Fibroblast of the aortic adventitia (primary cell): ENCODE measurements at places on chromosomes 7 and 10. TPM values are rescaled to one million over a fixed set of nuclear protein-coding genes. Genes with fewer than 3 reads are reported as not detected.

DNA sequence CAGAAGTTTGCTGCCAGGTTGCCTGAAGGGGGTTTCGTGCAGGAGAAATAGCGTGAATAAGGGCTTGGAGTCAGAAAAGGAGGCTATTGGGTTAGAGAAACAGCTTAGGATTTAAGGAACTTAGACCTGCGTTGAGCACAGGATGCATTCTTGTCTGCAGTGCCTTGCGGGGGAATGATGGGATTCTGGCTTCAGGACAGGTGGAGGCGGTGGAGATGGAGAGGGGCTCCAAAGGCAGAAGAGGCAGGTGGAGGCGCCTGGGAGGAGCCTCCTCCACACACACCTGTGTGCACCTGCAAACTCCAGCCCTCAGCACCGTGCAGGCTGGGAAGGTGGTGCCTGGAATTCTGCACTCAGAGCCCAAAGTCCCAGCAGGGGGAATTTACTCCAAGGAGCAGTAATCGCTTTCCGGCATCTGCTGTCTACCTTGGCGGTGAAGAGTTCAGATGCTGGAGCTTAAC is 1.8 kb downstream of the CLIP2 start:
- DNase-seq: no peak

The RBP3 gene
- total RNA-seq: not detected in 2 replicates

GRCh38 chr7:88664630-88665233 is 94.8 kb upstream of the ZNF804B start:
- no peak for DNase-seq

- no peak for DNase-seq
These were observed 19.0 kb downstream of the ADCYAP1R1 start for GRCh38 chr7:31070991-31071644.

DNA sequence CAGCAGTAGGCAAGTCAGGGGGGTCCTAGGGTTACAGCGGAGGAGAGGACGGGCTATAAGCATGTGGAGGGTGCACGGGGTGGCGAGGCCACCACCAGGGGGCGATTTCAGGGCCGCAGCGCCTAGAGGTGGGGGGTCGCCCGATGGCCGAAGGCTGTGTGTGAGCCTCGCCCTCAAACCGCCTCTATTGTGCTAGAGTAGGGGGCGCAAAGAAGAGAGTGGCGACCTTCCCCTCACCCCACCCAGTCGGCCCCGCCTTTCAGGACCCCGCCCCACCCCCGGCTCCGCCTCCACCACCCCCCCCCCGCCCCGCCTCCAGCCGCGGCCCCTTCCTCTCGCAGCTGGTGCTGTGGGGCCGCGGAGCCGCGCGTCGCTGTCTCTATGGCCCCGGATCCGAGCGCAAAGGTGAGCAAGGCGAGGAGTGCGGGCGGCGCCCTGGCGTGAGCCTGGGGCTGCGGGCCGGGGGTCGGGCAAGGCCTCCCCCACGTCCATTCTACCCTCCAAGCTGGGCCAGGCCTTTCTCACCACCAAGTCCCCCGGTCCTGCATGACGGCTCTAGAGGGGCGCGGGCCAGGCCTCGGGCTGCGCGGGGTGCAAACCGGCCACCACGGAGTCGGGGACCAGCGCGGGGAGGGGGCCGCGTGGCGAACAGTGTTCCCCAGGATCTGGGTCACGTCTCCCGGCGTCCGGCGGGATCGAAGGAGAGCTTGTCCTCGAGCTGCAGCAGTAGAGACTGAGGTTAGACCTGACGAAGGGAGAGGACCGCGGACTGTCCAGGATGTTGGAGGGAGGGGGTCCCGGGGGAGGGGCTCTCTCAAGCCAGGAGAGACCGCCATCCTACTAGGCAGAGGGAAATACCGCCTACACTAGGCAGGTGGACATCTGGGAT is at the start of gene SEMA4G:
SEMA4G (plus strand) TSS at position 318 of the 889 bp plus-strand sequence. CDS start 3,409 bp downstream, outside the sequence.
- DNase-seq: peak; percentile 31

DNA sequence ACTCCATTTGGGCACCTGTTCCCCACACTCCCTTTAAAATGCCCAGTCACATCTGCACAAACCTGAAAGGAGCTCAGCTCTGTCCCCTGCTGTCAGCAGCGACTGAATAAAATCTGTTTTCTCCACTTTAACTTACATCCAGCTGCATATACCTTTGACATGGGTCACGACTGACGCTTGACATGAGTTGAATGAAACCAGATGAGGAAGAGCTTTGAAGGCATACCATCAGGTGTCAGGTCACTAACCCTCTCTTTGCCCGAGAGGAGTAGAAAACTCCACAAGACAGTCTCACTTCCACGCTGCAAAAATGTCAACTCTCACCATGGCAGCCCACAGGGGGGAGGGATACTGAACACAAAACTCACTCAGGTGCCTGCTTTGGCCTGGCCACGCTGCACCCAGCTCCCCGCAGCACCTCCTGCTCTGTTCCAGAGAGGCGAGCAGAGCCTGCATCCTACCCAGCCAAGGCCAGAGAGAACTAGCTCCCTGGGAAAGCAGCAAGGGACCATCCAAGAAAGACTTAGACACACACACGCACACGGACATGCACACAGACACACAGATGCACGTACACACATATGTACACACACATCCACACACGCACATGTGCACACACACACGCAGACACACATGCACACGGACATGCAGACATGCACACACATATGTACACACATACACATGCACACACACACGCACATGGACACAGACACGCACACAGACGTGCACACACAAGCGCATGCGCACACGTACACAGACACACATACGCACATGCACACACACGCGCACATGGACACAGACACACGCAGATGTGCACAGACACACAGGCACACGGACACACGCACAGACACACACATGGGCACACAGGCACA is 191.0 kb downstream of the MAD1L1 start:
- no peak for DNase-seq

DNA sequence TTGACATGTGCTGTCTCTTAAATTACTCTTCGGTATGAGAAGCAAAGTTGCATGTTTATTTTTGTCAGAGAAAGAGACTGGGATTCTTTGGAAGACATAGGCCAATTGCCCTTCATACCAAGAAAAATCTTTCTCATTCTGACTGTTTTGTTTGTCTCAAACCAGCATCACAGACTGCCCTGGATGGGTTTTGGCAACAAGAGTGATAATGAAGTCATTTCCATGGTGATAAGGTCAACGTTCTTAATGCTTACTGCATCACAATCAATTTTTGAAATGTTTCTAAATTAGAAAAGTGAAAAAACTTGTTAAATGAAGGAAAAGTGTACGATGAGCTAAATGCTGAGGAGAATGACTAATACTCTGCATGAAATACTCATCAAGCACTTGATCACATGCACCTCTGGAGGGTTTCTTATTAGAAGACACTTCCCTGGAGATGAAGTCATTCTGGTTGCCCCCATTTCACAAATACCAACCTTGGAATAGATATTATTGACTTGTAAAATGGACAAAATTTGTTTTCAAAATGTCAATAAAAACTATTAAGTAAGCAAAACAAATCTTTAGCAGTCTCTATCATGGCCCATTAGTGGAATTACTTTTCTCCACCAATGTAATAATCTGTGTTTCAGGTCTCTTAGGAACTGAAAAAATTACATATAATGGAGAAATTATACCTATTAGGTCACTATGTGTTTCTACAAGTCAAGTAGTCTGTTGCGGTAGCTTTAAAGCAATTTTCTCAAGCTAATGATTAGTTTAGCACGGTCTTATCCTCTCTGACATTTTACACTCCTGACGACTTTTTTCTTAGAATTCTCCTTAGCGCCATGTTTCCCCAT is 19.9 kb upstream of the SEC61G start:
- no peak for DNase-seq

GRCh38 chr7:26508917-26509316 is 217.3 kb downstream of the SNX10 start:
- no peak for DNase-seq

DNA sequence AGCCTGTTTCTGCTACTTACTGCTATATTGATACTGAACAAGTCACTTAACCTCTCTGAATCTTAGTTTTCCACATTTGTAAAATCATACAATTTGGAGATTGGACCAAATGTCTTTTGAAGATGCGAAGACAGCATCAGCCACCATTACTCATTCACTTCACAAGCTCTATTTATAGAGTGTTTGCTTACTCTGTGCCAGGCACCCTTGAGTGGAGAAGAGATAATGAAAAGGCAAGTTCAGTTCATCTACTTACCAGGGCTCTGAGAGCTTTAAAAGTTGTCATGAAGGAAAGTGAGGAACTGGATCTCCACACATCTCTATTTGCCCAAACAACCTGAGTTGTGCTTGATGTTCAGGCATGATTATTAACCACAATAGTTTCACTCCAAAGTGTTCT is 277.5 kb downstream of the CSTF2T start:
- no peak for DNase-seq

The RET gene
- 0.08 and 0.27 TPM in 2 replicates for total RNA-seq

DNA sequence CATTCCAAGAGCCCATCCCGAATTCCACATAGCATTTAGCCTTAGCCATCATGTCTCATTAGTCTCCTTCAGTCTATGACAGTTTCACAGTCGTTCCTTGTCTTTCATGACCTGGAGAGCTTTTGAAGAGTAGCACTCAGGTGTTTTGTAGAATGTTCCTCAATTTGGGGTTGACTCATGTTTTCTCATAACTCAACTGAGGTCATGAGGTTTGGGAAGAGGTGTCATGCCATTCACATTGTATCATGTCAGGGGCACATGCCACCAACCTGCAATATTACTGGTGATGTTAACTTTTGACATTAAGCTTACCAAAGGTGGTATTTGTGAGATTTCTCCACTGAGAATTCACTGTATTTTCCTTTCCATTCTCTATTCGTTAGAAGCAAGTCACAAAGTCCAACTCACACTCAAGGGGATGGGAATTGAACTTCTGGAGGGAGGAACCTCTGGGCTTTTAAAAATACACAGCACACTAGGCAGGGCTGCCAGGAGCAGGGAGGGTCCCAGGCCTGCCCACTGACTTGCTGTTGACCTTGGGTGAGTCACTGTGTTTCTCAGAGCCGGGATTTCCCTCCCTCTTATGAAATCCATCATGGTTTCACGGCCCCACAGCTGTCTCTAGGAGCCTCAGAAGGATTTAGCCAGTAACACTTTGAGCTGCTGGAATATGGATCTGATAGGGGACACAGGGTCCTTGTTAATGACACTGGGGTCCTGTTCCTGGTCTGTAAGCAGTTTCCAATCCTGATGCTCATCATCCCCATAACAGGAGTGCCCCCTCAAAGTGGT is 74.4 kb upstream of the TCF7L2 start:
- DNase-seq: peak; percentile 83

The HOXA3 gene
- total RNA-seq: 1.2 and 3.5 TPM in 2 replicates
